ENCODE measurements at places on chromosomes 12 and 14.

- no peak for DNase-seq
Measured at GRCh38 chr14:72810201-72810600, 83.7 kb downstream of the DPF3 start.

- DNase-seq = no peak
Measured at GRCh38 chr14:68147303-68147702, 327.7 kb downstream of the RAD51B start.

DNA sequence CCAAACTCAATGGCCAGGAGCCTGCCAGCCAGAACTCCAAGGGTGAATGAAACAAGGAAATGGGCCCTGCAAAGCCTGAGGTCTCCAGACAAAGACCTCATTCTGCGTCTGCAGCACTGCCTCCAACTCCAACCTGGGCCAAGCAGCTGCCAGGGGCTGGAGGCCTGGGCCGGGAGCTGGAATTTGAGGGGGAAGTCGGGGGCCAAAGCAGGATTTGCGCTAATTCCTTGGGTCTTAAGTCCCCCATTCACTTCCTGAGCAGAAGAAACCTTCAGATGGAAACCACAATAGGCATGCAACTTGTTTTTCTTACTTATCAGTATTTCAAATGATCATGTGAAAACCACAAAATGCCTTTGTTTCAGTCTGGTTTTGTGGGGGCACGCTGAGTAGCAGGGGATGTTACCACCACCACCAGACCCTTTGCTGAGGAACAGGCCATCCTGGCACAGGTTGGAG is 23.0 kb upstream of the TC2N start:
- no peak for DNase-seq

DNA sequence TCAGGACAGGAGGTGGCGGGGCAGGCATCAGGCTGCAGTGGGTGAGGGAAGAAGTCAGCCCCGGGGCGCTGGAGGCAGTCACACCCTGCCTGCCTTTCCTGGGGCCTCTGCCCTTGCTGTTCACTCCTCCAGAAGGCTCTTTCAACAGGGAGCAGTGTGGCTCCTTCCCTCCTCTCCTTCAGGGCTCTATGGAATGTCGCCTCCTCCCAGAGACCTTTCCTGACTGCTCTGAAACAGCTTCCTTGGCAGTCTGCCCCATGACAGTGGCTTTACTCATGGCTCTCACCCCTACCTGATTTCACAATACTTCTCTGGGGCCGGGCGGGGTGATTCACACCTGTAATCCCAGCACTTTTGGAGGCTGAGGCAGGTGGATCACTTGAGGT is 7.1 kb downstream of the RHOF start:
- DNase-seq = no peak

DNA sequence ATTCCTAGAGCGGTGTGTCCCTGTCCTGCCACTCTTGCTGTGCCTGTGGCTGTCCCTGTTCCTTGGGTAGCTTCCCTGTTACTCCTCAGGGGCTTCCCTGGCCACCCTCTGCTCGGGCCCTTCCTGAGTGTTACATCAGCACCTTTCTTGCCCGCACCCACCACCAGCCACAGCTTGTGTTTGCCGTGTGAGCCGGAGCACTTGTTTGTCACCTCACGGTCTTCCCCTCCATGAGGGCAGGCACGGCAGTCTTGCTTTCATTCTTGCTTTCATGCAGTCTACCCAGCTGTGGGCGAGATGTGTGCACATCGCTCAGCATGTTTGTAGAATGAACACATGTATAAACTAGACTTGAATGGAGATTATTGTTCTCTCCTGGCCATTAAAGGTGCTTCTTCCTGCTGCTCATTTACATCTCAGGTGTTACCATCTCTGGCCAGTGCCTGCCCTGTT is 42.0 kb downstream of the TRAF3 start:
- no peak for DNase-seq

GRCh38 chr14:43359317-43359716 is 1147.8 kb downstream of the FSCB start:
- DNase-seq = no peak

- DNase-seq = no peak
Measured at GRCh38 chr12:72610854-72611358, 338.7 kb downstream of the TRHDE start.

GRCh38 chr12:54300732-54301427 is at the start of gene NFE2:
TSS of gene NFE2 (minus strand) at chr12:54301015. CDS start at chr12:54295248, 5,767 bp downstream.
- no peak for DNase-seq

GRCh38 chr14:51604073-51604472 is 47.6 kb upstream of the FRMD6 start:
- no peak for DNase-seq

- DNase-seq = no peak
Measured at GRCh38 chr14:63241096-63241495, 36.9 kb downstream of the RHOJ start.

- no peak for DNase-seq
Measured at GRCh38 chr12:132352896-132353800, 23.8 kb upstream of the GALNT9 start.

GRCh38 chr12:15627995-15628945 is 160.9 kb downstream of the EPS8 start:
- no peak for DNase-seq

DNA sequence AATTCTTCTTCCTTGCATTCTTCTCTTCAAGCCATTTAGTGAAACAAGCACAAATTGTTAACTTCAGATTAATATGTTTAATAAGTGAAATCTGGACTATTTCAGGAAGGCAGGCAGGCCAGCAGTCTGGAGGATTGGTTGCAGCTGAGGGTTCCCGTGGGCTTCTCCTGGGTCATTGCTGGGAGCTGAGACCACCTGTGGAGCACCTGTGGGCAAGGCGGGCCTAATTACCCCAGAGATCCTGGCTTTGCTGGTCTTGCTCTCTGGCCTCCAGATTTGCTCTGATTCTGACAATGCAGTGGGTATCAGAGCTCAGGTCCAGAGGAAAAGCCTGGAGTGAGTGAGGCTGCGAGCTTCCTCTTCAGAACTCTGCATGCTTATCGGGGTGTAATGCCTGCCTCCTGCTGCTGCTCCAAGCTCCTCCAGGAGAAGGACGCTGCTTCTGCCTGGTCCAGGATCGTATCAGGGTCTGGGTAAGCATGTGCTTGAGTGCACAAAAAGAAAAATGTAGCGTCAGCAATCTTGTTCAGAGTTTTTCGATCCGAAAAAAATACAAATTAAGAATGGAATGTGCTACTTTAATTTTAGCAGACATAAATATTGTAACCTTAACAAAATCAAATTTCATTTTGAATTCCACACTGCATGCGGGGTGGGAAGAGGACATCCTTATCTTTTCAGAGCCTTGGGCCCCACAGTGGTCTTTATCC is 93.8 kb downstream of the TMEM30B start:
- DNase-seq = no peak

GRCh38 chr12:117486840-117487659 is 125.6 kb upstream of the NOS1 start:
- DNase-seq = no peak

- DNase-seq = no peak
Measured at GRCh38 chr14:44453433-44454171, 53.5 kb downstream of the FSCB start.

GRCh38 chr14:71380271-71380670 is 473.0 kb downstream of the PCNX1 start:
- DNase-seq = no peak

DNA sequence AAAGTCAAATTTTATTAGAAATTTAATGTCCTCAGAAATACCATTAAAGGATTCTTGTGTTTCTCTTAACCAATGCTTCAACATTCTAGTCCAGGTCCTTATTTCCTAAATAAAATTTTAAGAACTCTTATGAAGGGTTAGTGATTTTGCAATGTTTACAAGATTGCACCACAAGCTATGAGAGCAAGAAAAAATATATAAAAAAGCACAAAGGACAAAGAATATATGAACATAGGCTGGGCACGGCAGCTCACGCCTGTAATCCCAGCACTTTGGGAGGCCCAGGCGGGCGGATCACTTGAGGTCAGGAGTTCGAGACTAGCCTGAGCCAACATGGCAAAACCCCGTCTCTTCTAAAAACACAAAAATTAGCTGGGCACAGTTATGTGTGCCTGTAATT is 7.7 kb downstream of the RACGAP1 start:
- DNase-seq = no peak

All from right renal pelvis (tissue), 4 donors.